ENCODE measurements at places on chromosomes 6 and 20. TPM values are rescaled to one million over a fixed set of nuclear protein-coding genes. Genes with fewer than 3 reads are reported as not detected.
A peak's percentile ranks its signal among the peaks of the same experiment; 100 is the strongest.

GRCh38 chr6:160239929-160240690 is 18.5 kb downstream of the SLC22A2 start:
- DNase-seq: no peak

GRCh38 chr6:10237298-10238038 is 177.4 kb downstream of the TFAP2A start:
- peak; percentile 47 for DNase-seq

DNA sequence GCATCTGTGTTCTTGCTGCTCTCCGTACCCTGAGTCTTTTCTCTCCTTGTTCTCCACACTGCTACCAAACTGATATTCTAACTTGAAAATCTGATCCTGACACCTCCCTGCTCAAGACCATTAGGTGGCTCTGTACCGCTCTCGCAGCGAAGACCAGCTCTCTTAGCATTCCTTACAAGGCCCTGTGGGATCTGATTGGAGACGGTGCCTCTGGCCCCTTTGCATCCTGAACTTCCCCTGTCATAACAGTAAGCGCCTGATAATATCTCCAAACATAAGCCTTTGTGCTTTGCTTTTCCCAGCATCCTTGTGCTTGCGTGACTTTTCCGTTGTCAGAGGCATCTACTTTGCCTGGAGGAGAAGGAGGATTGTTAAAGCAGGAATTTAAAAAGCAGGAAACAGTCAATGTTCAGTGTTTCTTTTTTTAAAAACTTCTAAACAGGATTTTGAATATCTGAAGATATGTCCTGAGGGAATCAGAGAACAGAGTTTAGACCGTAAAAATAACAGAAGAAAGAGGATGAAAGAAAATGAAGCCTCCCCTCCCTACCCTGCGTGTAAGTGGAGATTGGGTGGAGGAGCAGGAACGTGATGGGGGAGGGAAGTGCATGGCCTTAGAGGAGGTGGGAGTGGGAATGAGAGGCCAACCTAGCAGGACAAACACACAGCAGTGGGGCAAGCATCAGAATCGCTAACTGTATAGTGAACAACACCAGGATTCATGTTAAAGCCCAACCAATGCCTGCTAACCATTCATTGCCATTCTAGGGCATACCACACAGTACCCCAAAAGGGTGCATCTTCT is 89.2 kb upstream of the STMND1 start:
- DNase-seq: no peak

DNA sequence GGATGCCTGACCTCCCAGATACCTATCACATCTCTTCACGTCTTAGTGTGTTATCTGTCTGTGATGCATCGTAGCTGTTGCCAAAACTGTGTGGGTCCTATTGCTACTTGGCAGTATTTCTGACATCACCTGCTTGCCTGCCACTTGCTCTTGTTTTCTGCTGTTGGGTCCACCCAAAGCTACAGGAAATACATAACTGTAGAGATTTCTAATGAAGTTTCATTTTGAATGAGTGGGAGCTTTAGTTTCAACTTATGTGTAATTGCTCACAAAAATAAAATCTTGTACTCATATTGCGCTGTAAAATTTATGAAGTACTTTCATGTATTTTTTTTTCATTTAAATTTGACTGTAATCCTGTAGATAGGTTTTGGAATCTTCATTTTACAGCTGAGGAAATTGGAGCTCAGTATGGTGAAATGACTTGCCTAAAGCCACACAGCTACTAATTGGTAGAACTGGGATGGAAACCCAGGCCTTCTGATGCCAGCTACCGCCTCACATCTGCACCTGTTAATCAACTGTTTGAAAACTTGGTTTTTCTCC is 113.6 kb upstream of the MAN1A1 start:
- no peak for DNase-seq

GRCh38 chr20:57109571-57109953 is 156.9 kb downstream of the BMP7 start:
- DNase-seq: no peak

Gene TMEM200A
- total RNA-seq: 8.1 TPM

DNA sequence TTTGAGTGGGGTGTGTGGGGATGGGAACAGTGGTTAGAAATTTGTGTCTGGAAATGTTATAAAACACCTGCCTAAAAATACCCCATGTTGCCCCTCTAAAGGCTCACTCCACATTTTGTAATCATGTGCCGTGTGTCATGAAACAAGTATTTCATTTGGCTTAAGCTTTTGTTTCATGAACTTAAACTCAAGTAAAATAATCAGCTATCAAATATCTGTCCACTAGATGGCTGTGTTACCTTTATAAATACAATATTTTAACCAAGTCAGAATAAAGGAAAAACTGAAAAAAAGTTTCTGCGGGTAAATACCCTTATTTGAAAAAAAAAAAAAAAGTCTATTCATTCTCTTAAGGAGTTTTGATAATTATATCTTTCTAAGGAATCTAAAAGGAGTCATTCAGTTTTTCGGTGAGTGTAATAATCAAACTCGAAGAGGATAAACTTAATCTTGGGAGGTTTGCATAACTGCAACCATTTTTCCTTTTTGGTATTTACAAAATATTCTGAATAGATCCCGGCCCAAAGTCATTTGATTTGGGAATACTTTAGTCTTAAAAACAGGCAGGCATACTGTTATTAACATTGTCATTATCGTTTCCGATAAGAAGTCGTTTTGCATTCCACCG is 29.9 kb upstream of the MTRF1L start:
- no peak for DNase-seq

GRCh38 chr6:98590997-98591396 is 243.4 kb upstream of the POU3F2 start:
- DNase-seq: no peak

DNA sequence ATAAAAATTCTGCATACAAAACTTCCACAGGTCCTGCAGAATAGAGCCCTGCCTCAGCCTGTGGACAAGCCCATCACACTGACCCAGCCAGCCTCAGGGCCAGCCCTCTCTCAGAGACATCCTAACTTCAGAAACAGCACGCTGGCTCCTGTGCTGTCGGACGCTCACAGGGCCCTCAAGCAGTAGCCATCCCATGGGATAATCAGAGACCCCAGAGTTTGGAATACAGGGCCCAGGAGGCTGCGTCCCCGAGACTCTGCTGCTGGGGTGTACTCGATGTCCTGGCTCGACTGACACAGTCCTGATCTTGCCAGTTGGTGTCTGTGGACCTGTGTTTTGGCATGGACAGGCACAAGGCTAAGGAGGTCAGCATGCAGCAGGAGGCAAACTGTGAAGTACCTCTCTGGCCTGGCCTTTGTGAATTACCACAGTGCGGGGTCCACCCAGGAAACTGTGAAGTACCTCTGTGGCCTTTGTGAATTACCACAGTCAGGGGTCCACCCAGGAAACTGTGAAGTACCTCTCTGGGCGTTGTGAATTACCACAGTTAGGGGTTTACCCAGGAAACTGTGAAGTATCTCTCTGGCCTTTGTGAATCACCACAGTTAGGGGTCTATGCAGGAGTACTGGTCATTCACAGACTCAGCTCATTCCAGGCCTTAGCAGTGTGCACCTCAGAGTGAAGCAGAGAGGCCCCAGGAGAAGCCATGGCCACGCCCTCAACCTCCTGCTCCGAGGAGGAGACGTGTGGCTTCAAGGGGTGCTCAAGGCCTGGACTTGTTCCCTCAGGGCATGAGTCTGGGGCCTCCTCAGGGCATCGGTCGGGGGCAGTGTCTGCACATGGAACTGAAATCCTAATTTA is 212.4 kb downstream of the SYNDIG1 start:
- no peak for DNase-seq

Gene RSPH4A
- 0.19 TPM for total RNA-seq

DNA sequence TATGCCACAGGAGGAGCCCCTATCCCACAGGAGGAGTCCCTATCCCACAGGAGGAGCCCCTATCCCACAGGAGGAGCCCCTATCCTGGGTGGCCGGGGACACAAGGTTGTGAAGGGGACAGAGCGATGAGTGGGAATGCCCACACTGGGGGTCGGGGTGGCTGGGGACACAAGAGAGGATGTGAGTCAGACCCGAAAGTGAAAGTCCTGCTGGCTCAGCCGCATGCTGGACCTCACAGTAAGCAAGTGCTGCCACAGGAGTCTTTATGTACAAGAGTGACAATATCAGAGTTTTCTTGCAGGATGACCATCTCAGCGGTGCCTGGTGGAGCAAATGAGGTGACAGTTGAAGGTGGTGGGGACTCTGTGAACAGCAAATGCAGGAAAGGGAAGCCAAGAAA is 93.7 kb downstream of the PSMB1 start:
- no peak for DNase-seq

DNA sequence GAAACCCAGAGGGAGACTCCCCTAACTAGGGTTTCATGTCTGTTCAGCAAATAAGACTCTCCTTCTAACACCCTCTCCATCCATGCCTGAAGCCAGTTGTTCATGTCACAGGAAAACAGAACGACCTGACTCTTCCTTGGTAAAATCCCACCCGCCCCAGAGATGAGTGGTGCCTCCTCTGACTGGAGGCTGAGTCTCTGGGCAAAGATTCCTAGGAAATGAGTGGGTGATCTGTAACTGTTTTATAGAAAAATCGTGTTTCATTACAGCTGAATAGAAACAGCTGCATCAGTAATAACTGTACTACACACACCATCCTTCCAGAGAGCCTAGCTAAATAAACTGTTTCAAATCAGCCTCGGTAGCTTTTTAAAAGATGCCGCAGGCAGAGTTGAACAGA is 37.4 kb upstream of the MRPS10 start:
- no peak for DNase-seq

- no peak for DNase-seq
These were observed 44.9 kb downstream of the SNX9 start for GRCh38 chr6:157867981-157868380.

DNA sequence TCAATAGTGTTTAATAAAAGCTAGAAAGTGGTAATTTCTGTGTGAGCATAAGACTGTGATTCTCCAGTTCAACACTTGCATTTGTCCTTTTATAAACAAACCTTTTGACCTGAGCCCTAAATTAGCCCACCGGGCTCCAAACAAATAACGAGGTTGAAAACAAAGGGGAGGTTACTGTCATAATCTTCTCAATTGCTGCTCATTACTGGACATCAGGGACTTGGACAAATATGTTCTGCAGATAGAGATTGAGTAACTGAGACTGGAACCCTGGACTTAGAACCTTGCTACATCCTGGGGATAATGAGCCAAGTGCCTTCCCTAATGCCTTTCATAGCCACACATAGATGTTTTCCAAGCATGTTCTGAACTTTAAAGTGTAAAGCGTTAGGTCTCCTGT is 84.2 kb upstream of the PCSK2 start:
- DNase-seq: no peak

DNA sequence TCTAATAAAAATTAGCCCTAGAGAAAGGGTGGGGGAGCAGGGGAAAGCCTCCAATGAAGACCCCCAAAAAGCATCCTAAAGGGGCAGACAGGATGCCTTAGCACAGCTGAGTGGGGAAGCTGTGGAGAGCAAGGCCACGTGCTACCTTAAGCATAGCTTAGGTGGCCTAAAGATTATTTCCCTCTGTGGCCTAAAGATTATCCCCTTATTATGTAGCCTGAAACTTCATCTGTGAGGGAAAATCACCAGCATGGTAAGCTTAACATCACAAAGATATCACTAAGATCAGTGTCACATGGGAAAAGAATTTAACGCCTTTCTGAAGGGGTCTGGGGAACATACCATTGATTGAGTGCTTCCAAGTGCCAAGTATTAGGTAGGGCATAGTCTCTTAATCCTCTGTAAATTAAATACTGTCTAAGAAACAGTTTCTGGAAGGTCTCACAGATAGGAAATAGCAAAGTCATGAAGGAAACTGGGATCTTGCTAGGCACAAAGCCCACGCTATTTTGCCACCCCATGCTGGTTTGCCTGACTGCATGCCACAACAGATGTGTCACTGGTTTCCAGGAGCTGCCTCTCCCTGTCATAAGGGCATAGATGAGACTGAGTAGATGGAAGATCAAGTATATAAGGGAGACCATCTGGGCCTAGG is 170.0 kb downstream of the HACE1 start:
- no peak for DNase-seq

Gene CLPSL1
- not detected for total RNA-seq

- no peak for DNase-seq
These were observed 4.9 kb downstream of the SLC22A2 start for GRCh38 chr6:160253714-160254113.

Gene ZC2HC1B
- total RNA-seq: not detected

DNA sequence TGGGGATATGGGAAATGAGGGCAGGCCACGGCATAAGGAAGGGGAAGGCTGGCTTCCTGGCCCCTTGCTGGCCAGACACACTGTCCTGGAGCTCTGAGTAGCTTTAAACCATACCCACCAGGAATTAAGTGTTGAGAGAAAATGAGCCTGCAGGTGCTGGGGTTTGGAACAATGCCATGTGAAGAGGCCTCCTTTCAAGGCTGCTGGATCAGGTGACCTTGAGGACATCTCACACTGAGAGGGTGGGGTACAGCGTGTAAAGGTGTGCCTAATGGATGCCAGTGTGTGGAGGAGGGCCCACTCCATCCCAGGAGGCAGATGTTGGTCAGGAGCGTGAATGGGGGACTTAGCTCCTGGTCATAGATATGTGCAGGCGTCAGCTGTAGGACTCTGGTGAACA is 74.8 kb upstream of the MLN start:
- DNase-seq: no peak

Gene OOEP
- not detected for total RNA-seq

- peak; percentile 39 for DNase-seq
These were observed 148.0 kb downstream of the TMEM200A start for GRCh38 chr6:130513770-130514169.

DNA sequence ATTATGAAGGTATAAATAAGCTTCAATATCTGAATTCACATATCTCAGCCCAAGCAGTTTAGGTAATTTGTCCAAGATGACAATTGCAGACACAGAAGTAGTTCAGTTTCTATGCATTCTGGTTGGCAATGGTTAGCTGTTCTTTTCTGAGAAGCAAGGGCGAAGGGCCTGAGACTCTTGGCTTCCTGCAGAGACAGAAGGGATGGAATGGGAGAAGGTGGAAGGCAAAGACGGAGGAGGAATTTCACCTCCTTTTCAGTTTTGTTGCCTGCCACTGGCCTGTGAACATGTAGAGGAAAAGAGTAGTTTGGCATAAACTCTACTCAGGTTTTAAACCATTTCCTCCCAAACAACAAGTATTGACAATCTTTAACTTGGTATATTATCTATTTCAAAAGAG is 180.7 kb upstream of the HS3ST5 start:
- no peak for DNase-seq

Gene CAGE1
- total RNA-seq: not detected

- no peak for DNase-seq
These were observed 3.5 kb downstream of the ANKRD60 start for GRCh38 chr20:58224974-58225373.

- DNase-seq: no peak
These were observed 2.9 kb upstream of the SASH1 start for GRCh38 chr6:148339766-148340165.

DNA sequence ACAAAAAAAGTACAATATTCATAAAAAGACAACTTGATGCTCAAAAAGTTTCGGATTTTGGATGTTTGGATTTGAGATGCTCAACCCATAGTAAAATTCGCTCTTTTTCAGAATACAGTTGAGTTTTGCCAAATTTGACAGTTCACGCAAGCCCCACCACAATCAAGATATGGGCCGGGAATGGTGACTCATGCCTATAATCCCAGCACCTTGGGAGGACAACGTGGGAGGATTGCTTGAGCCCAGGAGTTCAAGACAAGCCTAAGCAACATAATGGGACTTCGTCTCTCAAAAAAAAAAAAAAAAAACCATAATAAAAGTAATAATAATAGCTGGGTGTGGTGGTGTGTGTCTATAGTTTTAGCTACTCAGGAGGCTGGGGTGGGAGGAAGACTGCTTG is 51.3 kb downstream of the PHF20 start:
- DNase-seq: no peak
